WTC11 (cell line): ENCODE measurements at places on chromosomes 16 and 17.

- DNase-seq = peak; percentile 97
These were observed 133.7 kb downstream of the RAB11FIP4 start for GRCh38 chr17:31524926-31525800.

DNA sequence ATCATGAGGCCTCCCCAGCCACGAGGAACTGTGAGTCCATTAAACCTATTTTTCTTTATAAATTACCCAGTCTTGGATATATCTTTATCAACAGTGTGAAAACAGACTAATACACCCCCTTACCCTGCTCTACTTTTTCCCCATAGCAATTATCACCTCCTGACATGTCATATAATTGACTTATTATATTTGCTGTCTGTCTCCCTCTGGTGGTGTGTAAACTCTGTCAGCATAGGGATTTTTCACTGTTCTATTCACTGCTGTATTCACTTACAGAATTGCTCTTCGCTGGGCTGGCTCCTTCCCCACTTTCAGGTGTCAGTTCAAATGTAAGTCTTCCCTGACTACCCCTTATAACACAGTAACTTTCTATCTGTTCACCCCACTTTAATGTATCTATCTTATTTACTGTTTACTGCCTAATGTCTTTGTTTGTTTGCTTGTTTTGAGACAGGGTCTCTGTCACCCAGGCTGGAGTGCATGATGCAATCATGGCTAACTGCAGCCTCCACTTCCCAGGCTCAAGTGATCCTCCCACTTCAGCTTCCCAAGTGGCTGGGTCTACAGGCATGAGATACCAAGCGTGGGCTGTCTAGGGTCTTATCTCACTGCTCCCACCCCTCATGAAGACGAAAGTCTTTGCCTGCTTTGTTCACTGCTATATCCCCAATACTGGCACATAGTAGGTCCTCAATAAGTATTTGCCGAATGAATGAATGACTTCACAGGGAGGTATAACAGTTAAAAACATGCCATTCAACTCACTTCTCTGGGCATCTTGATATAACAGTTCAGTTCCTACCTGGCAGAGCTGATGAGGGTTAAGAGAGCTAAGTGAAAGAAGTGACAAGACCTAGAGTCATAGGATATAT lies 52.4 kb upstream of the CDH3 start:
- DNase-seq = no peak

DNA sequence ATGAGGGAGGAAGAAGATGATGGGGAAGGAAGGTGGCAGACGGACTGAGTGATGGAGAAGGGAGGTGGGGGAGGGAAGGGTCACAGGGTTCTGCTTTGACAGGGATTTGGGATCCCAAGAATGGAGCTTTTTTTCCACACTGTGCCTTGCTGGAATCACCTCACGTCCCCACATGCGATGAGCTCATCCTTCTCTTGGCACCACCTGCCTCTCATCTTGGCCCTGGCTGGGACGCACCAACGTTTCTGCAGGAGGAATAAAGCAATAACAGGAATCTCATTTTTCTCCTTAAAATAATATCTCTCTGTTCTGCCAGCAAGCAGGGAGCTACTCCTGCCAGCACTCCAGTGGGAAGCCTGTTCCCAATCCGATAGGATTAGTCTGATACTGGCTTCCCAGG lies 47.8 kb downstream of the MEOX1 start:
- DNase-seq = no peak

DNA sequence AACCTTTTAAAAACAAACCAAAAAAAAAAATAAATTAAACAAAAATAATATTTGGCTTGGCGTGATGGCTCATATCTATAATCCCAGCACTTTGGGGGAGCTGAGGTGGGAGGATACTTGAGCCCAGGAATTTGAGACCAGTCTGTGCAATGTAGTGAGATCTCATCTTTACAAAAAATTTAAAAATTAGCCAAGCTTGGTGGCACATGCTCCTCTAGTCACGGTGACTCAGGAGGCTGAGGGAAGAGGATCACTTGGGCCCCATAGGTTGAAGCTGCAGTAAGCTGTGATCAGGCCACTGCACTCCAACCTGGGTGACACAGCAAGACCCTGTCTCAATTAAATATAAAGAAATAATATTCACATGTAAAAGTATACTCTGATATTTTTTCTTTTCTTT lies 12.2 kb downstream of the GNGT2 start:
- no peak for DNase-seq

- peak; percentile 62 for DNase-seq
These were observed 484 bp downstream of the FZD2 start for GRCh38 chr17:44557651-44558285.

- DNase-seq = no peak
These were observed 19.4 kb downstream of the CEP295NL start for GRCh38 chr17:78883533-78884131.

DNA sequence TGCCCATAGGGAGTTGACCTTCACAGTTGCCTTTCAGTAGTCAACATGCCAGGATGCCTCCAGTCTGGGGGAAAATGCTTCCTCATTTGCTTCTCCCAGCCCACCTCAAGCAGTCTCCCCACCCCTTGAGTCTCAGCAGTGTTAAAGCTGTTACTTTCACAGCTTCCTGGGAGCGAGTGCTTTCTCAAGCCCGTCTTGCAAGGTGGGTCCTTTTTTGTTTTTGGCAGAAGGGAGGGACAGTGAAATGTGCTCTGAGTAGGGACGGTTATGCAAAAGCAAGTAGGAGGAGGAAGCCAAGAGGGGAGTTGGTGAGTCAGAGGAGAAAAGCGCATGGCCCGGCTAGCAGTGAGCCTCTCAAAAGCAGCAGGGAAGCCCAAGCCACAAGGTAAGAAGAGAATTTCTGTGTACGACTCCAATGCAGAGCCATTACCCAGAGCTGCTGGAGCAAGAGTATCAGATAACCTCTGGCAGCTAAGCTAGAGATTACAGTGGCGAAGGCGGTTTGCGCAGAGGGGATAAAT lies at the start of gene CHST4:
CHST4 (plus strand) TSS at position 316 of the 521 bp plus-strand sequence. CDS start 10,252 bp downstream, outside the sequence.
- peak; percentile 75 for DNase-seq

GRCh38 chr16:49740256-49740655 lies 115.7 kb downstream of the ZNF423 start:
- no peak for DNase-seq

GRCh38 chr16:77840093-77840492 lies 51.7 kb downstream of the VAT1L start:
- DNase-seq = no peak

- no peak for DNase-seq
These were observed 73.2 kb upstream of the MRTFB start for GRCh38 chr16:13997933-13998332.

- DNase-seq = no peak
These were observed 24.3 kb upstream of the ZFPM1 start for GRCh38 chr16:88428616-88429386.

DNA sequence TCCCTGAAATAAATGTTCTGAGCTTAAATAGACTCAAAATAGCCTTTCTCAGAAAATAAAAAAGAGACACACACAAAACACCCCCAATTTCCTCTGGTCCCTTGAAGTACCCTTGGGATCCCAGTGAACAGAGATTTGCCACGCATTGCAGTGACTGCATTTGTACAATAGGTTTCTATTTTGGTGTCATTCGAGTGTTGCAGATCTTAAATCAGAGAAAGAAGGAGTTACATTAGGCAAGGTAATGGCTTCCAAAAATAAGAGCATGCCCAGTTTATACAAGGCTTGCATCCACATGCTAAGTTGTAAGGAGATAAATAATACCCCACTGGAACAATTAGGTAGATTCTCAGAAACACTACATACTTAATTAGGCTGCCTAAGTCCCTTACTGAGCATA lies 2.2 kb downstream of the TOX3 start:
- no peak for DNase-seq

DNA sequence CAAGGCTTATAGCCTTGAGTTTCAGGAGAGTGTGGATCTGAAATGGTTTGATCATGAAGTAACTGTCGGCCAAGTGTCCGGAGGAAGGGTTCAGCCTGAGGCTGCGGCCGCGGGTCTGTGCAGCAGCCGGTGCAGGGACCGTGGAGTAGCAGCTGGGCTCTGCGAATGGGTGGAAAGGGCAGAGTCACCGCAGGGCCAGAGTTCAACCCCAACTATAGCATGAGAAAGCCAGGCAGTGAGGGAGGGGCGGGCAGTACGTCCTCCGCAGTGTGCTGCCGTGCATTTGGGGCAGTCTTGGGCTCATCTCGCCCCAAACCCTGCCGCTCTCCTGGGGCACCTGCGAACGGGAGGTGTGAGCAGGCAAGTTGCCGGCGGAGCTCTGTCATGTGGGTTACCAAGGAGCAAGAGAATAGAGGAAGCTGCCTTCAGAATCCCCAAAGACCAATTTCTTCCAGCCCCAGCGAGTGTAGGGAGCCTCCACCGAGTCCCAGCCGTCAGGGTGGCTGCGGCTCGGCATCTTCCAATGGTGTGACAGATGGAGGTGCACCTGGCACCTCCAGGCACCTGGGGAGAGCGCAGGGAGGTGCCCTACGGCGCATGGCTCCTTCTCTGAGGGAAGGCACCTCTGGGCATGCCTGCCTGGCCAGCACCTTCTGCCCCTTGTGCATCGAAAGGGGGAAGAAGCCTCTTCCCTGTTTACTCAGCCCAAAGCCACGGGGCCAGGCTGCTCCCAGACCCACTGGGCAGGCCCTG lies 87.3 kb downstream of the RPA1 start:
- no peak for DNase-seq

GRCh38 chr16:12440228-12440530 lies 363.5 kb downstream of the CPPED1 start:
- no peak for DNase-seq

GRCh38 chr16:86901483-86901882 lies 323.1 kb downstream of the FOXL1 start:
- DNase-seq = no peak

GRCh38 chr16:59514651-59515050 lies 780.5 kb upstream of the GOT2 start:
- DNase-seq = no peak

DNA sequence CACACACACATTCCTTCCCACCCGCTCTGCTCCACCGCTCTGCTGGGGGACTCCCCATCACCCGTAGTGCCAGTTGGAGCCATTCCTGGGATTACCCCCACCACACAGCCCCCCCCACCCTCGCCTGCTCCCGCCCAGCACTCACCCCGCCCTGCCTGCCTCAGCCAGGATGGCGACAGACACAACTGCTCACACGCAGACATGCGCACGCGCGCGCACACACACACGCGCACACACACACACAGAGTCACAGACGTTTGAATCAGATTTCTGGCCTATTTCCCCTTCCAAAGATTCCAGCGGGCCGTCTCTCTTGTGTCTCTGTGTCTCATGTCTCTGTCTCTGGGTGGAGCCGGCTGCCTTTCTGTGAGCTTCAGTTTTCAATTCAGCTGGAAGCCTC lies 4.4 kb downstream of the CACNA1G start:
- no peak for DNase-seq

- DNase-seq = no peak
These were observed 91.3 kb downstream of the TBC1D16 start for GRCh38 chr17:79944251-79944812.

DNA sequence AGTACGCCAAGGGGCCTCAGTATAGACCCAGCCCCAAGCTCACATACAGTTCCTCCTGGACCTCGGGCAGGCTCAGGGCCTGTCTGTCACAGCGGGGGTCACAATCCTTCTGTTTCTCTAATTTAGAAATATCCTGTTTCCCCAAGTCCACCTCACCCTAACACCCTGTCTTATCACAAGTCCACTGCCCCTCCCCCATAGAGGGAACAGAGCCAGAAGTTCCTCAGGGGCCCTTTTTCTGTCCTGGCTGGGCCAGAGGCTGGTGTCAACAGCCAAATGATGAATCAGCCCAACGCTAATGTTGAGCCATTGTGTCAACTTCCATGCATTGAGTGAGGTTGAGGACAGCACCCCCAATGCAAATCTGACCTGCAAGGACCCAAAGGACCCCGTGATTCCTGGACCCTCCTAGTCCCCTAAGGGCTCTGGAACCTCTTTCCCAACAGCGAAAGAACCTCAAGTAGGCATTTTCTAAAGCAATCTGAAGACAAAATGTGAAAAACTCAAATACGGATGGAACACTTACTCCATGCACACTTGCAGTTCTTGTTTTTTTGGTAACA lies 58.6 kb downstream of the PECAM1 start:
- no peak for DNase-seq

- no peak for DNase-seq
These were observed 1.5 kb upstream of the ALDH3A2 start for GRCh38 chr17:19646788-19647696.

DNA sequence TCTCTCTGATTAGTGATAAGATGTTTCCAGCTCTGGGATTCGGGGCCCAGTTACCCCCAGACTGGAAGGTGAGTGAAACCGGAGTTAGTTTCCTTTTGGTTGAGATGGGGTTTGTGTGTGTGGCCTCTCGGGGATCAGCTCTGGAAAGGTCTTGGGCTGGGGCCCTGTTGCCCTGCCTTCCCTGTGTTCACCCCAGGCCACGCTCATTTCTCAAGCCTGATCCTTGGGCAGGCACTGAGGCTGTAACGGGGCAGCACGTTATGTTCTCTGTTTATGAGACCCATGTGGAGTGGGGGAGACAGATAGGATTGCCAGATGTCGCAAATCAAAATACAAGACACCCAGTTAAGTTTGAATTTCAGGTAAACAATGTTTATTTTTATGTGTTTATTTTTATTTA lies 35.5 kb downstream of the CPNE2 start:
- no peak for DNase-seq

GRCh38 chr17:31224366-31224765 lies 72.7 kb downstream of the OMG start:
- no peak for DNase-seq

GRCh38 chr17:74450925-74451403 lies 15.5 kb upstream of the CD300A start:
- no peak for DNase-seq

GRCh38 chr17:50206604-50207293 lies 5.3 kb upstream of the COL1A1 start:
- DNase-seq = peak; percentile 81

GRCh38 chr17:28227316-28228108 lies 91.5 kb upstream of the TMEM97 start:
- DNase-seq = peak; percentile 98

- DNase-seq = no peak
These were observed 5.3 kb downstream of the PNMT start for GRCh38 chr17:39673335-39674081.

DNA sequence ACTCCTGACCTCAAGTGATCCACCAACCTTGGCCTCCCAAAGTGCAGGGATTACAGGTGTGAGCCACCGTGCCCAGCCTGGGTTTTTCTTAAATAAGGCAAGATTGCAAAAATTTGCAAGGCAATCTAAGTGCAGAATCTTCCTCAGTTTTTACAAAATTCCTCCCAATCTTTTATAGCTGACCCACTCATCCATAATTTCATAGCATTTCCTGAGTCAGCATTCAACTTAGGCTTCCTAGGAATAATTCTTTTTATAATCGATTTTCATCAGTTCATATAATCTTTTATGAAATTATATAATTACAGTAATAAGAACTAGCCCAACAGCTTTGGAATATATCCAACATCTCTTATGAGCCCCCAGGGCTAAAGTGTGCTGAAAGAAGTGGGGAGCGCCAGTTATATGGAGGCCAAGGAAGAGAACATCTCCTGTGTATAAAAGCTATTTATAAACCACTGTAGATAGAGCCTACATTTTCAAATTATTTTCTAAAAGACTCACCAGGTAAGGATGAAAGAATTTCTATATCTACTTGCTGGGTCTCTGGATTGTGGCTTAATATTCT lies 14.8 kb downstream of the COIL start:
- no peak for DNase-seq

- peak; percentile 84 for DNase-seq
These were observed 20.8 kb downstream of the NPRL3 start for GRCh38 chr16:117379-118365.

- peak; percentile 79 for DNase-seq
These were observed 1.1 kb downstream of the ANKRD11 start for GRCh38 chr16:89489040-89489897.
